ENCODE measurements at places on chromosomes 3 and 15. TPM values are rescaled to one million over a fixed set of nuclear protein-coding genes. Genes with fewer than 3 reads are reported as not detected.

GRCh38 chr3:117628823-117629291 lies 919.3 kb downstream of the TUSC7 start:
- DNase-seq: no peak

GRCh38 chr3:53503195-53503594 lies 8.8 kb downstream of the CACNA1D start:
- no peak for DNase-seq

DNA sequence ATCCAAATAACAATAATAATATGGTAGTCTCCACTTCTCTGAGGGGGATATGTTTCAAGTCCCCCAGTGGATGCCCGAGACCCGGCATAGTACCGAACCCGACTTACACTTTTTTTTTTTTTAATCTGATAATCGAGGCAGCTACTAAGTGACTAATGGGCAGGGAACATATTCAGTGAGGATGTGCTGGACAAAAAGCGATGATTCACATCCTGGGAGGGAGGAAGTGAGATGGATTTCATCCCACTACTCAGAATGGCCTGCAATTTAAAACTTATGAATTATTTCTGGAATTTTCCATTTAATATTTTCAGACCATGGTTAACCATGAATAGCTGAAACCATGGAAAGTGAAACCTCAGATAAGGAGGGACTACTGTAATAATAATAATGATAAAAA lies 49.5 kb upstream of the SELENOK start:
- DNase-seq: no peak

- DNase-seq: no peak
Measured at GRCh38 chr3:126782536-126782935, 78.5 kb downstream of the CHCHD6 start.

DNA sequence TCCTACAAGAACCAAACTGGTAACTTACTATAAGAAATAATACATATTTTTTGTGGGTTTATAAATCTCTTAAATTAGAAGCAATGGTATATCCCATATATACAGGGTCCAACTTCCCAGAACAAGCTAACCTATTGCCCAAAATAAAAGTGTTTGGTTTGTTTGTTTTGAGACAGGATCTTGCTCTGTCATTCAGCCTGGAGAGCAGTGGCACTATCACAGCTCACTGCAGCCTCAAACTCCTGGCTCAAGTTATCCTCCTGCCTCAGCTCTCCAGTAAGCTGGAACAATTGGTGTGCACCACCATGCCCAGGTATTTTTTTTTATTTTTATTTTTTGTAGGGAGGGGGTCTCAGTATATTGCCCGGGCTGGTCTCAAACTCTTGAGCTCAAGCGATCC lies 135.4 kb downstream of the TFDP2 start:
- no peak for DNase-seq

DNA sequence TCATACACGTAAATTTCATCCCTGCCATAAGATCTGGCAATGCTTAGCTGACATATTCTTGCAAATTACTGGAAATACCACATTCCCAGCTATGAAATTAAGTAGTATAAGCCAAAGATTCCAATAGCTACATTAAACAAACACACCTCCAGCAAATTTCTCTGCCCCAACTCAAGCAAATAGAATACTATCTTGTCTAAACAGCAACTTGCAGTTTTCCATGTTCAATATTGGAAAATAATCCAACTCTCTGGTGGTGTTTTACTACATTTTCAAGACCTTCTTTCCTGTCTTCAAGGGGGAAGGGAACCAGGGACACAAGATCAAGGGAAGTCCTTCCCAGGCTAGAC lies 268.7 kb downstream of the TBL1XR1 start:
- DNase-seq: no peak

DNA sequence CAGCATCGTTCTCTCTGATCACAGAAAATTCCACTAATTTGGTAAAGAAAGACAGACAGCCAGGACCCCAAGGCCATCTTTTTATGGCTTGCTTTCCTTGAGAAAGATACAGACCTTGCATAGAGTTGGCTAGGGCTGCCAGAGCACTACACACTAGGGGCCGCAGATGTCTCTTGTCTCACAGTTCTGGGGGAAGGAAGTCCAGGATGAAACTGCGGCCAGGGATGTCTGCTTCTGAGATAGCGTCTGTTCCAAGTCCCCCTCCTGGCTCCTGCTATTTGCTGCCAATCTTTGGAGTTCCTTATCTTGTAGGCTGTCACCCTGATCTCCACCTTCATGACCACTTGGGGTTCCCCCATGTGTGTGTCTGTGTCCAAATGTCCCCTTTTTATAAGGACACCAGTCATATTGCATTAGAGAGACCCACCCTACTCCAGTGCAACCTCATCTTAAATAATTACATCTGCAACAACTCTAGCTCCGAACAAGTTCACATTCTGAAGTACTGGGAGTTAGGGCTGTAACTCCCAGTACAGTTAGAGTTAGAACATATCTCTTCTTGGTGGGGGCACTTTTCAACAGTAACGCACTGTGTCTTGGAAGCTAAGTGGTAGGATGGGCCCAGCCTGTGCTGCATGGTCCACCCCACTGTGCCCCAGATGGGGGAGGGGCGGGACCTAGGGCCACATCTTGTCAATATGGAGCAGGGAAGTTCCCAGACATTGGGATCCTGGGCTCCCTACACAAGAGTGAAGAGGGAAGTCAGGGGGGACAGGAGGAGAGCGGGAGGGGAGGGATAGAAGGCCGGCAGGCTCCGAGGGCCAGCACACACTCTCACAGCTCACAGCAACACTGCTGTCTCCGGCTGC lies 42.2 kb downstream of the KLF15 start:
- no peak for DNase-seq

DNA sequence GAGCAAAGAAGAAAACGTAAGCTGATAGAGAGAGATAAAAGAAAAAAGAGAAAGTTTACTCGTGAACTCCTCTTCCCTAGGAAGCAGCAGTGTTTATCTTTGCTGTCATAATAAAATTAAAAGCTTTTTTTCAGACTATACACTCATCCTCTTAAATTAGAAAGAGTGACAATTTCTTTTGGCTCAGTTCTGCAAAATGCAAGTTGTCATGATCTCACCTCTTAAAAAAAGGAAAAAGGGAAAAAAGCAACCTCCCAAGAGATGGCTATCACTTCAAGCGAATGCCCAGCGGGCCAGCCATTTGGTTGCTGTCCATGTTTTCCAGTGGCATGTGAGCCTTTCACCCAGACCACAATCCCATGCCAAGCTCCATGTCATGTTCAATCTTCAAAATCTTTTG lies 7.0 kb upstream of the THBS1 start:
- no peak for DNase-seq

DNA sequence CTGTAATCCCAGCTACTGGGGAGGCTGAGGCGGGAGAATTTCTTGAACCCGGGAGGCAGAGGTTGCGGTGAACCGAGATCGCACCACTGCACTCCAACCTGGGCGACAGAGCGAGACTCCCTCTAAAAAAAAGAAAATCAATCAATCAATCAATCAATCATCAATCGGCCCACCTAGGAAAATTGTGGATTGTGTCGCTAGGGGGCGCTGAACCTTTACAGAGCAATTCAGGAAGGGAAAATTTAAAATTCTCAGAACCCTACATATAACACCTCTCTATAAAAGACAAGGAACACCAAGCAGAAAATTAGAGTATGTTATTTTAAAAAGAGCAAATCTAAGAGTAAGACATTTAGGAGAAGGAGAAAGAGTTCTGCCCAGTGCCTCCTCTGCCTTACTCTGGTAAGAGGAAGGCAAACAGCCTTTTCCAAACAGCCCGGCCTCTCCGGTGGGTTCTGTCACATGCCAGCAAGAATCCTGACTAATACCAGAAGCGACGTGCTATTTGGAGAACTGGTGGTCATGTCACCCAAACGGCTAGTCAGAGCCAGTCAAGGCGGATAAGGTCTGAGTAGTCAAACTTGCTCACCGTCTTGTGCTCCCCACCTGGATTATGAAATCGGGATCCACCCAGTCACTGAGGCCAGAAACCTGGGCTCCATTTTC lies 22.3 kb upstream of the SMCO1 start:
- peak; percentile 51 for DNase-seq

GRCh38 chr3:75294124-75294523 lies 370.0 kb upstream of the FRG2C start:
- peak; percentile 49 for DNase-seq

DNA sequence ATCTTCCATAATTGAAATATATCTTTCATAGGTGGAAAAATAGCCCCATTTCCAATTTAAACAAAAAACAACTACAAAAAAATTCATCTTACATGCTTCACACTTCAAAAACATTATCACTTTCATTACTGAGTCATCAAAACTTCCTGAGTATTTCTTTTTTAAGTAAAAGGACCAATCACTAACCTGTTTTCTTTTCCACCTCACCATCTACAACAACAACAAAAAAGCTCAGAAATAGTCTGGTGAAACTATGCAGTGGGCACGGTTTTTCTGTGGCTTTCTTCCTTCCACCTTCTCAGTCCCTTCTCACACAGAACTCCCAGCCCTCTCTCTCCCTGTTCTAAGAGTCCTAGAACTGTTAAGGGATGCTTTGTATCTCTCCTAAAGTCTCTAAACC lies 20.3 kb upstream of the TNIK start:
- DNase-seq: no peak

DNA sequence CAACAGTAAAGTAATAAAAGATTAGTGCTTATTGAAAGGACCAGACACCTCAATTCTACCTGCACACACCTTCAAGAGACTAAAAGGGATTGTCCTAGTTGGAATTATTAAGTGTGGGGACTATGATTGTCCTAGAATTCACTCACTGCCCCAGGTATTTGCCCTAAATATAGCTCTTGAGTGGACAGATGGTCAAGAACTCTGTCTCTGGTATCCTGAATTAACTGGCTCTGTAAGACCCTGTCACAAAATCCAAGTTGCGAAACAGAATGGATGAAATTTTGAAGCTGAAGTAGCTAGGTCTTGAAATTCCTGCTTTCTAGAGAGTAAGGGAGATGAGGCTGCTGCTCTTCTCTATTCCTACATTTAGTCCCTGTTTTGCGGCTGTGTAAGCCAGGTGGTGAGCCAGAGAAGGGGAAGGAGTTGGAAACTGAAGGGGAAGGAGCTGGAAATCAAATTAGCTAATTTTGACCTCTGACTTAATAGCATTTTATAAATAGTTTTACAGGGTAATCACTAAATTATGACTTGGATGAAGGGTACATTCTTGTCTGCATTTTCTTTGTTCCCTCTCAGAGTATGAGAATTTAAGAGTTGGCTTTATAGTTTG lies 34.5 kb downstream of the KBTBD12 start:
- DNase-seq: no peak

- DNase-seq: no peak
Measured at GRCh38 chr15:77084436-77084835, 13.5 kb upstream of the TSPAN3 start.

DNA sequence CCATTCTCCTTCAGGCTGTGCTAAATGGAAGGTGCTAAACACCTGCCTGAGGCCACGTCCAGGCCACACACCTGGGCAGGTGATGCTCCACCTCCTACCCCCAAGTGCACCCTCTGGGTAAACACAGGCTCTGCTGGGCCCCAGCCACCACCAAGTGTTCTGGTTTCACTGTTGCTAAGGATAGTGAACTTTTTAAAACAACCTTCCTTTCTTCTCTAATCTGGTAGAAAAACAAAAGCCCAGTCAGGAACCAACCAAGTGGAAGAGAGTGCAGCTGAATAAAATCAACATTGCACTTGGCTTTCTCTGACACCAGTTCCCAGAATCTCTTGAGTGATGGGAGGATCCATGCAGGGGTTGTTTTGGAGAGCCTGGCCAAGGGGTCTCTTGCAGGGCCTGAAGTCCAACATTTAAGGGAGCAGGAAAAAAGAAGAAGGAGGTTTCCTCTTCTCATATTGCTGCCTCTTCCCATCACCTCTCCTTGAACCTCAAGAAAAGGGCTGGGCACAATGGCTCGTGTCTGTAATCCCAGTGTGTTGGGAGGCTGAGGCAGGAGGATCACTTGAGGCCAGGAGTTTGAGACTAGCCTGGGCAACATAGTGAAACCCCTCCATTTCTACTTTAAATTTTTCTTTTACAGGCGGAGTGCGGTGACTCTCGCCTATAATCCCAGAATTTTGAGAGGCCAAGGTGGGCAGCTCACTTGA lies 26.2 kb upstream of the ATP13A3 start:
- no peak for DNase-seq

- no peak for DNase-seq
Measured at GRCh38 chr3:42500091-42500490, 2.4 kb upstream of the VIPR1 start.

GRCh38 chr3:15572138-15572537 lies 29.2 kb downstream of the HACL1 start:
- no peak for DNase-seq

DNA sequence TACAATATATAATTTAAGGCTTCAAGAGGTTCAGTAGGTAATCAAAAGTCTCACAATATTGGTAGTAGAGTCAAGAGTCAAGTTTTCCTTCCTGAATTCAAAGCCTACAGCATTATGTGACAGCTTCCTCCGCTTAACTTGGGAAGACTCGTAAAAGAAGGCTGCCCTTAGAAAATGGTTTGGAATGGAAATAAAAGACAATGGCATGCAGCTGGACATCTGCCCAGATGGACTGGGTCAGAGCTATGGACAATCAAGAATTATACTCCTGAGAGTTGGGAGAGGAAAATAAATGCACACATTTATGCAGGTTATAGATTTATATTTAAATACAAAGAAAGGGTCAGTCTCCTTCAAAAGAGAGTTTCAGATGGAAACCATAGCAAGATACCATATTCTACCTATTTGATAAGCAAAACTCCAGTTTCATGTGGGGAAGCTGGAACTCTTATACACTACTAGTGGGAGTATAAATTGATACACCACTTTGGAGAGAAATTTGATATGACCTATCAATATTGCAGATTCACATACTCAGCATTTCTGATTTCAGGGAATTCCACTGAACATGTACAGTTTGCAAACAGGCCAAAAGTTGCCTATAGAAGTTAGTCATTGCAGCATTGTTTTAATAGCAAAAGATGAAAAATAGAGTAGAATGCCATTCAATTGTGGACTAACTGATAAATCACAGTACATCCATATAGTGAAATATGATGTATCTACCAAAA lies 6.1 kb downstream of the CRYBG3 start:
- no peak for DNase-seq

GRCh38 chr3:22746221-22746620 lies 456.9 kb upstream of the UBE2E2 start:
- no peak for DNase-seq

- no peak for DNase-seq
Measured at GRCh38 chr3:123687286-123687685, 102.4 kb upstream of the HACD2 start.

GRCh38 chr3:56761887-56762651 lies 39.7 kb downstream of the ARHGEF3 start:
- no peak for DNase-seq

GRCh38 chr15:22902046-22902445 lies 63.6 kb downstream of the NIPA2 start:
- DNase-seq: no peak

Gene RAD51
- 9.6 TPM for total RNA-seq

Gene PLAAT1
- total RNA-seq: 1.7 TPM

Gene TTLL13
- not detected for total RNA-seq

Gene CAND2
- 1.8 TPM for total RNA-seq

Gene LRTM1
- not detected for total RNA-seq

Gene GOLGA6A
- 0.85 TPM for total RNA-seq

Gene GOLGA6B
- total RNA-seq: not detected

Gene LRRC31
- total RNA-seq: 0.23 TPM

Gene GREM1
- total RNA-seq: 0.44 TPM

Gene NFKBIZ
- total RNA-seq: 20.5 TPM

Gene GRK7
- total RNA-seq: 0.10 TPM
